ENCODE measurements at places on chromosomes 2 and 18.

DNA sequence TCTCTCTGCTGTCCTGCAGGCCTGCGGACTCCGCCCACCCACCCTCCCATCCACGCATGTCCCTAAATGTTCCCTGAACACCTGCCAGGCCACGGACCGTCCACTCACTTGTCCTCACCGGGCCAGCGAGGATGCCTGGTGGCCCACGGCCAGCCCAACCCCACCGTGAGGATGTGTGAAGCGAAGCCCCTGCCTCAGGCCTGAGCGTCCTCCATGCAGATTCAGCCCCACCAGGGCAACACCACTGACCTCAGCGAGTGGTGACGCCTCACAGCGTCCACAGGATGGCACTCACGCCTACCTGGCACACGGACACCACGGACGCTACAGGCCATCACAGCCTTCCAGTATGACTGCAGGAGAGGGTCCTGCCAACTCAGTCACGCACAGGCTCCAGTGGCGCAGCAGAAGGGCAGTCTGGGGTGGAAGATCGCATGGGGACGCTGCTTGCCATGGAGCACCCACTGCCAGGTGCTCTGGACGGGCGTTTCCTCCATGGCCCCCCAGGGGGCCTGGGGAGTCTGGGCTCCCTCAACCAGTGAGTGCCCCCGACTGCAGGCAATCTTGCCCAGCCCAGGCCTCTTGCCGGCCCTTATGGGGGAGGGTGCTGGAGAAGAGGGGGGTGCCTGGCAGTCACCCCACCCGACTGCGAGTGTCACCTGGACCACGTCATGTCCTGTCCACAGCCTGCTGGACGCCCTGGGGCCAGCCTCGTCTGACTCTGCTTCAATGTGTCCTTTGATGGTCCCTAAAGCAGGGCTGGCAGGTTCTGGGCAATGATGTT, 25.4 kb downstream of the HDAC4 start:
- no peak for DNase-seq

DNA sequence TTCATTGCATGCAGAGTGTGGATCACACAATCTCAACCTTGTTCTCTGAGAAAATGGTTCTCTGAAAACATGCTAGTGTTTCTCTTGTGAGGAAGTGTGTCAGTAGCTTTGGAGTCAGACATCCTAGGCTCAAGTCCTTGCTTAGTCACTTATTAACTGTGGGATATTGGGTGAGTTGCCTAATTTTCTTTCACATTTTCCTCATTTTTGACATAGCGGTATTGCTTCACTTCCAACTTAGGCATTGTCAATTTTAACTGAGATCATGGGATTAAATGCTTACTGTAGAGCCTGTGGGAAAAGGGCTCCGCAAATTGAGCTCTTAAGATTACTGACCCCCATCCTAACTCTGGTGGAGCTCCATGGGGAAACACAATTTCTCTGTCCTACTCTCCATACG, 622.2 kb downstream of the CNTNAP5 start:
- DNase-seq: no peak

GRCh38 chr2:216362730-216363129, 9.6 kb downstream of the MARCHF4 start:
- DNase-seq: no peak

- DNase-seq: no peak
These were observed 12.0 kb upstream of the IAH1 start for GRCh38 chr2:9462313-9462712.

GRCh38 chr2:227890495-227891079, 19.2 kb downstream of the DAW1 start:
- no peak for DNase-seq

DNA sequence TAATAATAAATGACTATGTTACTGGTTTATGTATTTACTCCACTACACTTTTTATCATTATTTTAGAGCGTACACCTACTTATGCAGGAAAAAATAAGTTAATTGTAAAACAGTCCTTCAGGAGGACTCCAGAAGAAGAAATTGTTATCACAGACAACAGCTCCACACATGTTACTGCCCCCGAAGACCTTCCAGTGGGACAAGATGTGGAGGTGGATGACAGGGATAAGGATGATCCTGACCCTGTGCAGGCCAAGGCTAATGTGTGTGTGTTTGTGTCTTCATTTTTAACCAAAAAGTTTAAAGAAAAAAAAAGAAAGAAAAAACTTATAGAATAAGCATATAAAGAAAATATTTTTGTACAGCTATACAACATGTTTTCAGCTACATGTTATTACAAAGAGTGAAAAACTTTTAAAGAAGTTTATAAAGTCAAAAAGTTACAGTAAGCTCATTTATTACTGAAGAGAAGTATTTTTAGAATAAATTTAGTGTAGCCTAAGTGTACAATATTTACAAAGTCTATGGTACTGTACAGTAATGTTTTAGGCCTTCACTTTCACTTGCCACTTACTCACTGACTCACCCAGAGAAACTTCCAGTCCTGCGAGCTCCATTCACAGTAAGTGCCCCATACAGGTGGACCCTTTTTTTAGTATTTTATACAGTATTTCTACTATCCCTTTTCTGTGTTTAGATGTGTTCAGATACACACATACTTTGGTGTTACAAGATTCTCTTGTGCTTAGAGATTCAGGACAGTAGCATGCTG, 7.5 kb downstream of the TGFBRAP1 start:
- DNase-seq: no peak

- no peak for DNase-seq
These were observed 328.2 kb upstream of the COL3A1 start for GRCh38 chr2:188645986-188646385.

DNA sequence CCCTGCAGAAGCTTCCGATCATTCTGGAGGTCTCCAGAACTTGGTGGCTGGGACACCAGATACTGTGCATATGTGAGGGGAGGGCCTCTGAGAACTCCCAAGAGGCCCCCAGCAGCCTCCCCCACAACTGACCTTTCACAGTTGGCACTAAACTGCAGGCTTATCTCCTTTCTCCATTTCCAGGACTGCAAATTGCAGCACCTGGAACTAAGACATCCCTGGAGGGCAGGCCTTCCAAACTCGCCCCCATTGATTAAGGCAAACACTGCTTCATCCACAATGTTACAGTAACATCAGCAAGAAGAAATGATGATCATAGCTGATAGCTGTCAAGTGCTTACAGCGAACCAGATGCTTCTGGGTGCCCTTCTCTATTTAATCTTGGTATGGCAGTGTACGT, 67.9 kb downstream of the TGOLN2 start:
- no peak for DNase-seq

- no peak for DNase-seq
These were observed 289.6 kb downstream of the CYP26B1 start for GRCh38 chr2:71858071-71858470.

GRCh38 chr2:28506112-28506910, 10.5 kb downstream of the PLB1 start:
- no peak for DNase-seq

- DNase-seq: no peak
These were observed 107.9 kb downstream of the B3GNT2 start for GRCh38 chr2:62303788-62304187.

- no peak for DNase-seq
These were observed 3.8 kb upstream of the OSR1 start for GRCh38 chr2:19362094-19362754.

- no peak for DNase-seq
These were observed 27.1 kb upstream of the TGIF1 start for GRCh38 chr18:3422905-3423304.

- no peak for DNase-seq
These were observed 41.5 kb upstream of the MC4R start for GRCh38 chr18:60413944-60414547.

GRCh38 chr2:129499747-129500146, 479.7 kb upstream of the RAB6C start:
- DNase-seq: no peak
